Right renal pelvis (tissue), 4 donors: ENCODE measurements at places on chromosomes 1 and 21. TPM values are rescaled to one million over a fixed set of nuclear protein-coding genes. Genes with fewer than 3 reads are reported as not detected.

The C8B gene
- 0.03 TPM for polyA plus RNA-seq

The USH2A gene
- 0.24 TPM for polyA plus RNA-seq

- no peak for DNase-seq
Measured at GRCh38 chr1:78577257-78578100, 42.8 kb upstream of the IFI44L start.

GRCh38 chr1:16144325-16145029 is 11.4 kb downstream of the EPHA2 start:
- DNase-seq: no peak

DNA sequence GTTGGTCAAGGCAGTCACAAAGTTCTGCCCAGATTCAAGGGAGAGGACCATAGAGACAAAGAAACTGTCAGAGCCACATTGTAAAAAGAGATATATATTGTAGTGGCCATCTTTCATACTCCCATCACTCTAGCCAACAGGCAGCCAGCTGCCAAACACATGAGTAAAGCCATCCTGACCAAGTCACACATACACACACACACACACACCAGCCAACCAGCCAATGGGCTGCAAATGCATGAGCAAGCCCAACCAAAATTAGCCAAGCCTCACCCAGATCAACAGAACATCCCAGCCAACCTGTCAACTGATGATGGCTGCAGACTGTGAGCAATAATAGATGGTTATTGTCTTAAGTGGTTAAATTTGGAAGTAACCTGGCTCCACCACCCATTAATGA is 120.7 kb downstream of the SEC16B start:
- no peak for DNase-seq

DNA sequence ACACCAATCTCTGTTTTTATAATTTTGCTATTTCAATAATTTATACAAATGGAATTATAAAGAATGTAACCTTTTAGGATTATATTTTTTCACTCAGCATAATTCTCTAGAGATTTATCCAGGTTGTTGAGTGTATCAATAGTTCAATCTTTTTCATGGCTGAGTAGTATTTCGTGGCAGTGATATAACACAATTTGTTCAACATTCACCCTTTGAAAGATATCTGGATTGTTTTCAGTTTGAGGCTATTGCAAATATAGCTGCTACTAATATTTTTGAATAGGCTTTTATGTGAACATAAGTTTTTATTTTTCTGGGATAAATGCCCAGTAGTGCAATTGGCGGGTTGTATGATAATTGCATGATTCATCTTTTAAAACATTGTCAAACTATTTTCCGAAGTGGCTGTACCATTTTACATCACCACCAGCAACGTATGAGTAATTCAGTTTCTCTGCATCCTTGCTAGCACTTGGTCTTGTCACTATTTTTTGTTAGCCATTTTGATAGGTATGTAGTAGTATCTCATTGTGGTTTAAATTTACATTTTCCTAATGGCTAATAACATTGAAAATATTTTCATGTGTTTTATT is 55.6 kb upstream of the ABCD3 start:
- DNase-seq: no peak

- DNase-seq: no peak
Measured at GRCh38 chr1:223227031-223227430, 84.0 kb upstream of the TLR5 start.

DNA sequence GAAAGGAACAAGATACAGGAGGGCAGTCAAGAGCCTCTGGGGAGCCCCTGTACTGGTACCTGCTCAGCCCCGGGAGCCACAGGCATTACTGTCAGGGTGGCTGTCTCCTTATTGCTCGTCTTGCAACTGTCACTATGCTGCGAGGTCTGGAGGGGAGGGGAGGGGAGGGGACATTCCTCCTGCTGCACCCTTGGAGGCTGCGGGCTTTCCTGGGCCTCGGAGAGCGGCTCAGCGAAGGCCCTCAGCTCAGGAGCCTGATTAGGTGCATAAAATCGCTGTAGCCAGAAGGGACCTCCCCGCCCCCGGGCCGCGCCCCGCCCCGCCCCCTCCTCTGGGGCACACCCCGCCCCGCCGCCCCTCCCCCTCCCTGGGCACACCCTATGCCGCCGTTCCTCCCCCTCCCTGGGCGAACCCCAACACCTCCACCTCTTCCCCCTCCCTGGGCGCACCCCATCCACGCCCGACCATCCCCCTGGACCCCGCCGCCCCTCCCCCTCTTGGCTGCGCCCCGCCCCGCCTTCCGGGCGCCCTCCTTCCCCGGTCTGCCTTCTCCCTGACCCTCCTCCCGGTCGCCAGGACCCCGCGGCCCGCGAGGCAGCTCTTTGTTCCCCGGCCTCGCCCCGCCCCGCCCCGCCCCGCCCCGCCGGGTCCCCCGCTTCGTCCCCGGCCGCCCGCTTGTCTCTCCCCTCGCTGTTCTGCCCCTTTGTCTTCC is 35.5 kb downstream of the CACHD1 start:
- DNase-seq: no peak
